ENCODE measurements at places on chromosomes 7 and 10.

DNA sequence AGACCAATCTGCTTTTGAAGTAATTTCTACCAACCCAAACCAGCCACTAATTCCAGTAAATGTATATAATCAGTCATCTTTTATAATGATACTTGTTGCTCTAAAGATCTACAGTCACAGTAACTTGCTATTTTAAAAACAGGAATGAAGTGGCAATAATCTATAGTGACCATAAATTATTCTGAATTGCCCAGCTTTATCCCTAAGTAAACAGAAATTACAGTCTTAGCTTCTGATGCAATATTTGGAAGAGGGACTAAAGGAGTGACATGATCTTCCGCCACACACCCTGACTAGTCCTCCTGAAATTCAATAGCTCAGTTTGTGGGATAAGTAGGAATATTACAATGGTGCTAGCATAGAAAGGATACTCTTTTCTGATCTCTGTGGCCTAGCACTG is 96.1 kb downstream of the ATE1 start:
- DNase-seq: no peak

GRCh38 chr7:74002474-74003017 is 25.4 kb upstream of the ELN start:
- DNase-seq: peak; percentile 16

DNA sequence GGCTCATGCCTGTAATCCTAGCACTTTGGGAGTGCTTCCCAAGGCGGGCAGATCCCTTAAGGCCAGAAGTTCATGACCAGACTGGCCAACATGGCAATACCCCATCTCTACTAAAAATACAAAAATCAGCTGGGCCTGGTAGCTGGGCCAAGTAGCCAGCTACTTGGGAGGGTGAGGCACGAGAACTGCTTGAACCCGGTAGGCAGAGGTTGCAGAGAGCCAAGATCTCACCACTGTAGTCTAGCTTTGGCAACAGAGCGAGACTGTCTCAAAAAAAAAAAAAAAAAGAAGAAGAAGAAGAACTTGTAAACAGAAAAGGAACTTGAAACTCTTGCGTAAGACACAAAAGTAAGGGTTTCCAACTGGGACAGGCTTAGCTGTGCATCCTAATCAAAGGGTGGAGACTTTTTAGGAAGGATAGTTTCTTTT is 5.6 kb upstream of the IFIT2 start:
- DNase-seq: no peak

DNA sequence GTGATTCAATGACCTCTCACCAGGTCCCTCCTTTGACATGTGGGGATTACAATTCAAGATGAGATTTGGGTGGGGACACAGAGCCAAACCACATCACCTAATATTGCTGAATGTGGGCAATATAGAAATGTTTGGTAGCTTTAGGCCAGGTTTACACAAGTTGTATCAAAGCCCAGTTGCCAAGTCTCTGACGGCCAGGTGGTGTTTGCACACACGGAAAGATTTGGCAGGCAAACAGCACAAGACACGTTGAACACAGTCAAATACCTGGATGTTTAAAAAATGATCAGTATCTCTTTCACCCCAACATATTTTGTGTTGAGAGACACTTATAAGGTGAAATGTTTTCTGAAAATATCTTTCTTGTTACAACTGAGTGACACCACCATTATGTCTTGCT is 294.4 kb upstream of the MKI67 start:
- DNase-seq: no peak

DNA sequence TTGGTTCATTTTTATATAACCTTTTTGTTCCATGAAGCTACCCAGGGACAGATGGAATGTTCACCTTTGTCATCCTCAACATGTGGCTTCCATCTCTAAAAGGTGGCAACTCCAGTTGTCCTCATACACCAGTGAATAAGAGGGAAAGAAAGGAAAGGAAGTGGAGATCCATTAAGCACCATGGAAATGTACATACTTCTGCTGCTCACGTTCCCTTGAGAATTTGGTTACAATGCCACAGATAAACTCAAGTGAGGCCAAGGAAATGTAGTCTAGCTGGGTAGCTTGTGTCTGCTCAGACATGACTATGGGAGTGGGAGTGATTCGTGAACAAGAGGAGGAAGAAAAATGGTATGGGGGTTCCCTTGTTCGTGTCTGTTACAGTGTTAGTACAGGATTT is 237.1 kb upstream of the FAM3C start:
- DNase-seq: no peak

DNA sequence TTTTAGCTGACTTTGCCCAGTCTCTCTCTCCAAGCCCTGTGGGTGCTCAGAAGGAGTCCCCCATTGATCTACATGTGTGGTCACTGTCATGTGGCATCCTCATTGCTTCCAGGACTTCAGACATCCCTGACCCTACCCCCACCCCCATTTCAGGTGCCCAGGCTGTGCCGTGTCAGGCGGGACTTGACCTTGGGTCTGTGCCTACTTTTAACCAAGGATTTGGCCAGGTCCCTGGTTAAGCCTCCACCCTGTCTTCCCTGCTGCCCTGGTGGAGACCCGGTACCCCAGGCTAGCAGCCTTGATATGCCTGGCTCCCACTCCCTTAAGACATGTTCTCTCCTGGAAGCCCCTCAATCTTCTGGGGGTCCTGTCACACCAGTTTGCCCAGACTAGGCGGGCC is 31.3 kb downstream of the PRF1 start:
- DNase-seq: no peak

DNA sequence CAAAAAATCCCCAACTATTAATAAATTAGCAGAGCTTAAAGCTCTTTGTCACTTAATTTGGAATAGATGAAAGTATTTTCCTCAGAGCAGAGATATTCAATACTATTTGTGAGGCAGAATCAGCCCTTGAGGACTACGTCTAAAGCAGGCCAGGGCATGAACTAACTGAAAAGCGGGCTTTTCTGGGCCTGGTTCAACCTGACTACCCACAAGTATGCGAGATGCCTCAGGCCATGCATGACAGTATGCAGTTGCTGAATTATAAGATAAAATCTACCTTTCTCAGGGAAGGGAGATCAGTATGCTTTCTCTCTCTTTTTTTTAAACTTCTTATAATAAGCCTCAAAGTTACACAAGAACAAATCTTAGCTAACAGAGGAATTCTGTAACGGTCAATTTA is 20.1 kb downstream of the TMEM168 start:
- DNase-seq: no peak

DNA sequence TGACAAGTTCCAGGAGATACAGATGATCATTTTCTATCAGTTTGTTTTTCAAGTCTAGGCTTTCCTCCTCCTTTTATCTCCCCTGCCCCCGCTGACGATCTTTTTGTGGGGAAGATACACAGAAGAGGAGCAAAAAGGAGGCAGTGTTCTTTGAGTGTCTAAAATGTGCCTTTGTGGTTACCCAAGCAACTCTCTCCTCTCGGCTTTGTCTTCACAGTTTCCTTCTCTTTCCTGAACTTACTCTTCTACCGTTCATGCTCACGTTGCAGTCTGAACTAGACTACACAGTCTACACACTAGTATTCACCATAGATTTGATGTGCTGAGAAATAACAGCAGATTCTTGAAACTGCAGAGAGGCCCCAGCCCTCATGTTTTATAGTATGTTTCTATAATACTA is 23.6 kb downstream of the CEP41 start:
- DNase-seq: no peak

GRCh38 chr7:105768898-105769507 is 107.4 kb downstream of the ATXN7L1 start:
- DNase-seq: no peak

DNA sequence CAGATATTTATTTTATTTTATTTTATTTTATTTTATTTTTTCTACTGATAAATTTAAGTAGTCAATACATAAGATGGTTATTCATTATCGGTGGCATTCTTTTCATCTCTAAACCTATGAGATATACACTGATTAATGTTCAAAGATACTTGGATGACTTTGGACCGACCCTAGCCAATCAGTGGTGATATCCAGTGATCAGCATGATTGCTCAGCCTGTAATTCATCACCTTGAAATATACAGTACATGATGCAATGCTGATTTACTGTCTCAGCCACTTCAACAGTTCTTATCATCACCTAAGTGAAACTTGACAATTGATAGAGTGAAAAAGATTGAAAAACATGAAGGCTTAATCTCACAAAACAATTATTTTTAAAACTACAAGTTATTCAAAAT is 1651.0 kb downstream of the REEP3 start:
- no peak for DNase-seq

- no peak for DNase-seq
Observed at GRCh38 chr7:26616235-26616634, 248.2 kb downstream of the SKAP2 start.

- DNase-seq: no peak
Observed at GRCh38 chr10:132328106-132328505, 3.9 kb upstream of the LRRC27 start.

DNA sequence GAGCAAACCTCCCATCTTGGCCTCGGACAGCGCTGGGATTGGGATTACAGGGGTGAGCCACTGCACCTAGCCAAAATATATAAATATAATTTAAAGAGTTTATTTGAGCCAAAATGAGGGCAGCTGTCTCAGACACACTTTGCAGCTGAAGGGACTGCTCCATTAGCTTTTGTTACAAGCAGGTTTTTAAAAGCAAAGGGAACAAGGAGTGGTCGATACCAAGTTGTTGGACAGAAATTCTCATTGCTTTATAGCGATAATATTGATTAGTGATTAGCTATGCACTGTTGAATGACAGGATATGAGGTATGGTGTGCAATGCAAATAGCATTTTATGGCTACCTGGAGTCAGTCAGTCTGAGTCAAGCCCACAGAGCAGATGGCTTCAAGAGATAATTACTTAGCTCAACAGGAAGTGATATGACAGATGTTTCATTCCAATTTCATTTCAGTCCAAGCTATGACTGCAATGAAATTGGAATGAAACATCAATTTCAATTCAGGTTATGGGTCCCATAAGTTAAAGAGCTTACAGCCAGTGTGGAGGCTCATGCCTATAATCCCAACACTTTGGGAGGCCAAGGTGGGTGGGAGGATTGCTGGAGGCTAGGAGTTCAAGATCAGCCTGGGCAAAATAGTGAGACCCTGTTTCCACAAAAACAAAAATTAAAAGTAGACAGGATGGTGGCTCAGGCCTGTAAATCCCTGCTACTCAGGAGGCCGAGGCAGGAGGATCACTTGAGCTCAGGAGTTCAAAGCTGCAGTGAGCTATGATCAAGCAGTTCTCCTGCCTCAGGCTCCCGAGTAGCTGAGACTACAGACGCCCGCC is 23.1 kb downstream of the TYW1 start:
- no peak for DNase-seq

GRCh38 chr7:133354546-133355324 is 101.9 kb downstream of the EXOC4 start:
- DNase-seq: no peak

GRCh38 chr10:90112681-90113080 is 411.3 kb downstream of the KIF20B start:
- DNase-seq: no peak

DNA sequence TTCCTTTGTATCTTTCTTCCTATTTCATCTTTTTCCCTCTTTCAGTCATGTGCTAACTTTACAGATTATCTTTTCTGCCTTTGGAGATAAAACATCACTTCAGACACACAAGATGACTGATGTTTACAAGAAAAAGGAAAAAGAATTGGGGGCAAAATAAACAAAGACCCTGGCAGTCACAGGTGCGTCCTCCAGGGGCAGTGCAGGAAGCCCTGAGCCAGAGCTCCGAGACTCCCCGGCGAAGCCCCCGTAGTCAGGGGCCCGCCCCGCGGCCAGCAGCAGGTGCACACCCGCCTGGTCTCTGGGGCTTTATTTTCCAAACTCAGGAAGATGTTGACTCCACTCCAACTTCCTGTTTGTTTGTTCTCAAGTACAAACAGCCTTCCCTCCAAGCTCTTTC is 10.2 kb downstream of the STK32C start:
- DNase-seq: no peak

DNA sequence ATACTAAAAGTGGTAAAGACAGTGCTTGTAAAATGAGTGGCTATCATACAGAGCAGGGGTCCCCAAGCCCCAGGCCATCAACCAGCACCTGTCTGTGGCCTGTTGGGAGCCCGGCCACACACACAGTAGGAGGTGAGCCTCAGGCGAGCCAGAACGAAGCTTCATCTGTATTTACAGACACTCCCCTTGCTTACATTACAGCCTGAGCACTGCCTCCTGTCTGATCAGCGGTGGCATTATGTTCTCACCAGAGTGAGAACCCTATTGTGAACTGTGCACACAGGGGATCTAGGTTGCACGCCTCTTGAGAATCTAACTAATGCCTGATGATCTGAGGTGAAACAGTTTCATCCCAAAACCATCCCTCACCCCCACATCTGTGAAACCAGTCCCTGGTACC is 58.7 kb downstream of the ITGA8 start:
- no peak for DNase-seq

DNA sequence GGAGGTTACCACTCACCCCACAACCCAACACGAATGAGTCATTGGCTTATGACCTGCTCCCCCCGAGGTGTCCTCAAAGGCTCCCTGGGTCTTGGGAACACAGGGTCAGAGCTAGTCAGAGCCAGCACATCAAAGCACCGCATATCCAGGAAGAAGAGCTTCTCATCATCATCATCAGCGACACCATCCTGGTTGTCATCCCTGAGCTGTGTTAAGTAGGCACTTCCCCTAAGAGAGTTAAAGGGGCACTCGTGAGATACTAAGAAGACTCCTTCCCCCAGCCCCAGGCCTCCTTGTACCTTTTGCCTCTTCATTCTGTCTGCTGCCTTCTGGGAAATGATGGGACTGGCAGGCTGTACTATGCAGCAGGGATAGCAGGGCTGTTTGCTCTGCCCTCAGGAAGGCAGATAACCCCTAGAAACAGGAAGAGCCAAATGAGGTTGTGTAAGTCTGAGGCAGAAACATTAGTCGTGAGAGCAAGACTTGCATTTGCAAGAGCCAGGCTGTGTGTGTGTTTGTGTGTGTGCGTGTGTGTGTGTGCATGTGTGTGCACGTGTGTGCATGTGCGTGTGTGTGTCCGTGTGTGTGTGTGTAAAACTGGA is 11.1 kb upstream of the CPA1 start:
- DNase-seq: no peak

- DNase-seq: no peak
Observed at GRCh38 chr7:158369866-158370265, 217.8 kb downstream of the PTPRN2 start.

GRCh38 chr7:105024734-105025133 is 10.7 kb downstream of the KMT2E start:
- no peak for DNase-seq

- no peak for DNase-seq
Observed at GRCh38 chr7:97090761-97091353, 26.6 kb upstream of the SDHAF3 start.

DNA sequence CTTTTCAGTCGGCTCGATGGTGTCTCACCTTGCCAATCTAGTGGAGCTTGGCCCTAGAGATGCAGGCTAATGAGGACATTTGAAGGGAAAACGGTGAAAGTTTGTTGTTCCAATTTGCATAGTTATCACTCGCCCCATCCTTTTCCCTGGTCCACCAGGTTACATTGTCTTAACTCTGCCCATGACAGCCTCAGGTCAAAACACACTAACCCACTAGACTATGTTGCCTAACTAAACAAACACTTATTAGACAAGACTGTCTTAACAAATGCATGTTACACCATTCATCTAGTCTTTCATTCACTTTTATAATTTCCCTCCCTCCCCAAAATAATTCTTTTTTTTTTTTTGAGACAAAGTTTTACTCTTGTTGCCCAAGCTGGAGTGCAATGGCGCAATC is 40.7 kb downstream of the USP6NL start:
- DNase-seq: no peak

All from activated naive CD4-positive, alpha-beta T cell treated with Interleukin-2 at 50 U/mL for 16 hours (primary cell).